ENCODE measurements at places on chromosomes 13 and 19.
A peak's percentile ranks its signal among the peaks of the same experiment; 100 is the strongest.

DNA sequence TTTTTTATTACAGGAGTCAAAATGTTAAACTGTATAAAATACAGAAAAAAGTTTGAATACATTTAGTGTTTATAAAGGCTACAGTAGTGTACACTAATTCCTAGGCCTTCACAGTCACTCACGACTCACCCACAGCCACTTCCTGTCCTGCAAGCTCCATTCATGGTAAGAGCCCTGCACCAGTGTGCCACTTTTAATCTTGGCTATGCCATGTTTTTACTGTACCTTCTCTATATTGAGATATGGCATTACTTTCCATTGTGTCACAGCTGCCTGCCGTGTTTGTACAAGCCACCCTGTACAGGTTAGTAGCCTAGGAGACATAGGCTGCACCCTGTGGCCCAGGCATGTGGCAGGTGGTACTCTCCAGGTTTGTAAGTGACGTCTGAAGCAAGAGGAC, 32.1 kb downstream of the C1QTNF9 start:
- H3K27me3 ChIP-seq = peaks cover 4% of the 10 kb centered on the region
- H3K27ac ChIP-seq = no peak overlapping the region
- no peak overlapping the region for H3K4me3 ChIP-seq
- H3K4me1 ChIP-seq = no peaks in the 10 kb centered on the region
- no peaks in the 10 kb centered on the region for H3K36me3 ChIP-seq

DNA sequence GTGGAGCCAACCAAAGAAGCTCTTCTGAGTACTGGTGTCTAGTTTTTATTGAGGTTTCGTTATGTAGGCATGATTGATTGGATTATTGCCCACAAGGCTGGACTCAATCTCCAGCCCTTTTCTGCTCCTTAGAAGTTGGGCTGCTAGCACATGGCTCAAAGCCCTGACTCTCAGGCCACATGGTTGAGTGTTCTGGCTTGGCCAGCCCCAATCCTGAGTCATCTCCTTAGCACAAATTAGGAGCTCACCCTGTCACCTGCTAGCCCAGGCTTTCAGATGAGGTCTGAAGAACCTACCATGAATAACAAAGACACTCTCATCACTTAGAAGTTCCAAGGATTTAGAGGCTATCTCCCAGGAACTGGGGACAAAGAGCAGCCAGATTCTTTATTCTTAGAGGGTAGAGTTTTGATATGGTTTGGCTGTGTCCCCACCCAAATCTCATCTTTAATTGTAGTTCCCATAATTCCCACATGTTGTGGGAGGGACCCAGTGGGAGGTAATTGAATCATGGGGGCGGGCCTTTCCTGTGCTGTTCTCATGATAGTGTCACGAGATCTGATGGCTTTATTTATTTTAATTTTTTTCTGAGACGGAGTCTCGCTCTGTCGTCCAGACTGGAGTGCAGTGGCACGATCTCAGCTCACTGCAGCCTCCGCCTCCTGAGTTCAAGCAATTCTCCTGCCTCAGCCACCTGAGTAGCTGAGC, 11.3 kb downstream of the DPY19L3 start:
- DNase-seq = no peak
- no peaks in the 10 kb centered on the region for H3K27me3 ChIP-seq
- H3K4me3 ChIP-seq = no peak overlapping the region

- H3K27ac ChIP-seq = peak overlapping the region; percentile 46
- H3K36me3 ChIP-seq = no peaks in the 10 kb centered on the region
- H3K4me1 ChIP-seq = peaks cover 13% of the 10 kb centered on the region
These were observed 1.1 kb upstream of the ACP5 start for GRCh38 chr19:11578258-11579142.

- no peaks in the 10 kb centered on the region for H3K4me1 ChIP-seq
- H3K4me3 ChIP-seq = no peak overlapping the region
- H3K27ac ChIP-seq = no peak overlapping the region
- no peak for DNase-seq
- no peaks in the 10 kb centered on the region for H3K27me3 ChIP-seq
These were observed 423.0 kb downstream of the DCT start for GRCh38 chr13:94056362-94056990.

GRCh38 chr13:104436555-104436954, 1370.3 kb upstream of the SLC10A2 start:
- H3K4me1 ChIP-seq = no peaks in the 10 kb centered on the region
- no peak overlapping the region for H3K4me3 ChIP-seq
- no peak for DNase-seq
- H3K27ac ChIP-seq = no peak overlapping the region

GRCh38 chr13:25149711-25150110, 22.4 kb downstream of the AMER2 start:
- peaks cover 2% of the 10 kb centered on the region for H3K27me3 ChIP-seq
- H3K4me3 ChIP-seq = no peak overlapping the region
- H3K4me1 ChIP-seq = no peaks in the 10 kb centered on the region
- no peak overlapping the region for H3K27ac ChIP-seq
- DNase-seq = no peak

- no peak for DNase-seq
- H3K4me1 ChIP-seq = no peaks in the 10 kb centered on the region
- H3K4me3 ChIP-seq = no peak overlapping the region
- H3K36me3 ChIP-seq = no peaks in the 10 kb centered on the region
- no peaks in the 10 kb centered on the region for H3K27me3 ChIP-seq
These were observed 1000.6 kb downstream of the OLFM4 start for GRCh38 chr13:54029226-54029625.
